ENCODE measurements at places on chromosomes 7 and 10.

DNA sequence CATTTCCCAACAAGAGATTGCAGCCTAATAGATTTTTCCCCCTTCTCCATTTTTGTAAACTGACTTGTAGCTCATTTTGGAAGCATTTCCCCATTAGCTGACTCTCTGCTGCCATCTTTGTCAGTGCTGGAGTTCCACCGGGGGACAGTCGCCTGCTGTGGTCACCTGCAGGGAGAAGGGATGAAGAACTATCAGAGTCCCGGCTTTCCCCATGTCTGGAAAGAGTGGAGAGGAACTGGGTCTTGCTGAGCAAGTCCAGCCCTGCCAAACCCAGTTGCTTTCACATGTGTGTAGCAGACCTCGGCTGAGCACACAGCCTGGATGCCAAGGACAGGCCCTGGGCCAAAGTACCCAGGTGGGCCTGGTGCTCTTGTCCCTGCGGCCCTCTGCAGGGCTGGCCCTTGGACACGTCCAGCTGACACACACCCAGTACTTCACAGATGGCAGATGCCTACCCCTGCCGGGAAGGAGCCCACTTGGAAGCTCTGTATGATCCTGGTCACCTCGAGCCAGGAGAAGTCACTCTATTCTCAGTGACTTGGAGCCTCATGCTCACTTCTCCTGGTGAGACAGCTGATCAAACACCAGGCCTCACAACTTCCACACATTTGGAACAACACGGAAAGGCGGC is 157.3 kb upstream of the NPVF start:
- no peak for DNase-seq

DNA sequence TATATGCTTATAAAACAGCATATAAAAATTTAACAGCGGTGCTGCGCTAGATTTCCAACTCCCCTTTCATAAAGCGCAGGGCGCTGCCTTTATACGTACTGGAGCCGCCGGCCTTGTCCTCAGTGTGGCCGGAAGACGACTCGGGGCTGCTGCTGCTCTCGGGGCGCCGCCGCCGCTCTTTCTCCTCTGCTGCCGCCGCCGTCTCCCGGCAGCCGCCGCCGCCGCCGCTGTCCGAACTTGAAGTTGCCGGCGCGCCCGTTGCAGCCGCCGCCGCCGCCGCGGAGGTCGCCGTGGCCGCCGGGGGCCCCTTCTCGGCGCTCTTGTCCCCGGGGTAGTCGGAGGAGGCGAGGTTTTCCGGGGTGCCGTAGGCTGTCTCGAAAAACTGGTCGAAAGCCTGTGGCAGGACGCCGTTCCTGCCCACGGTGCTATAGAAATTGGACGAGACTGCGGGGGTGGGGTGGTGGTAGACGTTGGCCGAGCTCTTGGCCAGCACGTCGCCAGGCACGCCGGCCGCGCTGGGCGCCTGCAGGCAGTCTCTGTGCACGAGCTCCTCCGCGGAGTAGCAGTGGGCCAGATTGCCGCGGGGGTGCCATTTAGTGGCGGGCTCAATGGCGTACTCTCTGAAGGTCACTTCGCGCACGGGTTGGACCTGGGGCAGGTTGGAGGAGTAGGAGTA is 557 bp downstream of the HOXA11 start:
- peak; percentile 40 for DNase-seq

GRCh38 chr7:2080477-2080876 is 152.3 kb downstream of the MAD1L1 start:
- no peak for DNase-seq

DNA sequence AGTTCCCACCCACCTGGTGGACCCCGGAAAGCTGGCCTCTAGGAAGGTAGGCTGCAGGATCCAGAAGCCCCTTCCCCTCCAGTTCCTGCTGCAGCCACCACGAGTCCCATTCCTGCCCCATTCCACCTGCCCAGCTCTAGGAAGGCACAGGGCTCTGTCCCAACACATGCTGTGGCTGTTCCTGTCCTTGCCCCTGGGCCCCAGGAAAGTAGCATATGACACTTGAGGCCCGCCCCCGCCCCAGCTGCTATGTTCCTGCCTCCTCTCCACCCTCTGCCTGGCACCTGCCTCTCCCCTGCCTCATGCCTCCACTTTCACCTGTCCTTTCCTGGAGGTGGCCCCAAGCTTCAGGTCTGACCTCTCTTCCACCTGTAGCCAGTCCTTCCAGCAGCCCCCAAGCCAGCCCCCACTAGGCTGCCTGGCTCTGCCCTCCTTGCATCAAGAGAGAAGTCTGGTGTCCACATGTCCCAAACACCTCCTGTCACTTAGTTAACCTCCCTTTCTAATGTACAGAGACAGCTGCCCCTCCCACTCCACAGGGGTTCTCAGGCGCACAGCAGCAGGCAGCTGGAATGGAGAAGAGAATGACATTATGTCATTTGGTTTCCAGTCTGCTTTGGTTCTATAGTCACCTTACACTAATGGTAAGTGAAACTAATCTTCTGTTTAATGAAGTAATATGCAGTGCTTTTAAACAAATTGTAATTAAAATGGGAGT is 22.7 kb downstream of the YKT6 start:
- no peak for DNase-seq

All from activated CD4-positive, CD25-positive, alpha-beta regulatory T cell treated with anti-CD3 and anti-CD28 coated beads, Interleukin-2, amount 50 U/mL, for 72 hours (primary cell).